ENCODE measurements at places on chromosomes 13 and 19.

DNA sequence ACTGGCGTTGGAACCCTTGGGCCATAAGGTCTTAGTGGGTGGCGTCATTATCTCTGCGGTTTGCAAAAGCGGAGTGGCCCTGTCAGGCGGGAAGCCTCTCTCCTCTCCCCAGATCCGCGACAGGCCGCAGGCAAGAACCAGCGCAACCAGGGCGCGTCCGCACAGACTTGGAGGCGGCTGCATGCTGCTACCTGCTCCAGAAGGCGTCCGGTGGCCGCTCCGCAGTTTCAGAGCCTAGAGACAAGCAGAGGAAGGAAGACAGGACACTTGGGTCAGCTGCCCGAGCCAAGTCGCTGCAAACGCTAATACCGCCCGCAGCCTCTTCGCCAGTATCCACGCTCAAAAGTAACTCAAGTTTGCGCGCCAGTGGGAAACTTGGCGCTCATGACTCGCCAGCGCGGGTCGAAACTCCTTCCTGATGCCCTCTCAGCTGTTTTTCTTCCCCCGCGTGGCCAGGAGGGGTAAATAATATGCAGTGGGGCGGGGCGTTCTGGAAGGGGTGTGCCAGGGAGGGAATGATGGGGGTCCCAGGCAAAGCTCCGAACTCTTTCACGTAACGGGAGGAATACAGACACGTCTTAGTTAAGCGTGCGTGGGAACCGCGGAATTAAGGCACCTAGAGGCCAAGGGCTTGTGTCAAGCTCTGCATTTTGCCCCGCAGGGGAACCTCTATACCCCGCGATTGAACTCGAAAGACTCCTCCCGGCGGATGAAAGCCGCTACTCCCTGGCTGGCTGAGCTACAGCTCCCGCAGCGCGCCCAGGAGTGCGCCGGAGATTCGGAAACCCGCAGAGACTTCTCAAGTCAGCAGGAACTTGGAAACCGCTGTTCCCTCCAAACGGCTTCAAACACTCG is at the start of gene EDNRB:
EDNRB (minus strand) TSS at position 441 of the 855 bp plus-strand sequence; CDS start at position 183, 258 bp downstream.
- DNase-seq: no peak

GRCh38 chr19:18610556-18611326 is 1.9 kb upstream of the TMEM59L start:
- no peak for DNase-seq

DNA sequence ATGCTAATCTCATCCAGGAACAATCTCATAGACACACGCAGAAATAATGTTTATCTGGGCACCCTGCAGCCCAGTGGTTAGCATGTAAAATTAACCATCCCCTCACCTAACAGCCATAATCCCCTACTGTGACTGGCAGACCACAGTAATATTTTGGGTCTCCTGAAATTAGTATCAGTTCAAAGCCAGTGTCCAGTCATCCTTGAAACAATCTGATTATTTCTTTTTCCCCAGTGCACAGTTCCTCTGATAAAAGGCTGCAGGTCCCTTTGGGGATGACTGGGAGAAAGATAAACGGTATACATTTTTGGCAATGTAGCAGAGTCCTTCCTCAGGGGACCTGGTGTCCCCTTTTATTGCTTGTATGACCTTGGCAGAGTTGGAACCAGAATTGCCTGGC is 50.4 kb upstream of the CYSLTR2 start:
- no peak for DNase-seq

GRCh38 chr19:17721111-17721628 is 1.9 kb downstream of the MAP1S start:
- DNase-seq: no peak

DNA sequence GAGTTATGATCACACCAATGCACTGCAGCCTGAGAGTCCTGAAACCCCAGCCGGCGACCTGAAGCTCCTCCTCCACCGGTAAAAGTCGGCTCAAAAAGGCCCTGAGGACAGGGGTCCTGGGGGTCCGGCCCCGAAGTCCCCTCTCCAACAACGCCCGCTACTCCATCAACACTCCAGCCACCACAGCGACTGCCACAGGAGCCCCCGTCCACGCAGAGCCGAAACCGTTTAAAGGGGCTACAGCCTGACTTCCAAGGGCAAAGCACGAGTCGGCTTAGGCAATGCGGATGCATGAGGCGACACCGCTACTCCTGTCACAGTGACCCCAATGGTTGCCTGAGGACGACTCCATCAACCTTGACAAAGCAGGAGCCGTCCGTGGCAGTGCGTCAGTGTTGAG is 22.9 kb upstream of the ZNF420 start:
- no peak for DNase-seq

GRCh38 chr13:45180713-45181601 is 19.9 kb downstream of the KCTD4 start:
- DNase-seq: no peak

- DNase-seq: peak; percentile 37
Measured at GRCh38 chr19:50565984-50566903, 2.0 kb downstream of the LRRC4B start.

DNA sequence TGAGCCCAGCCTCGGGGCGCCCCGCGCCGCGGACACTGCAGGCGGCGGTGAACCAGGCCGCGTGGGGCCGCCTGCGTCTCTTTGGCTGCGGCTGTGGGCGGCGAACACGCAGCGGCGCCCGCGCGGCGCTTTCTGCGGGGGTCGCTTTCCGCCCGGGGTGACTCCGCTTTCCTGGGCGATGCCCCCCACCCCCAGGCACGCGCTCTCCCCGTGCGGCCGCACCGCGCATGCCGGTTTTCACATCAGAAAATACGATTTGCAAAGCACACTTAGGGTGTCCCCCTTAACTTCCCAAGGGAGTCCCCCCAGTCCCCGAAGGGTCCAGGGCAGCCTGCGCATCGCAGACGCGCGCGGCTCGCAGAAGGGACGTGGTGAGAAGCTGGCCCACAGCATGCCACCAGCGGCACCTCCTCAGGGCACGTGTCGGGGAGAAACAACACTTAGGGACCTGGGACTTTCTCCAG is 5.3 kb downstream of the F7 start:
- no peak for DNase-seq

GRCh38 chr19:2962018-2962670 is 15.2 kb upstream of the TLE6 start:
- DNase-seq: peak; percentile 24

DNA sequence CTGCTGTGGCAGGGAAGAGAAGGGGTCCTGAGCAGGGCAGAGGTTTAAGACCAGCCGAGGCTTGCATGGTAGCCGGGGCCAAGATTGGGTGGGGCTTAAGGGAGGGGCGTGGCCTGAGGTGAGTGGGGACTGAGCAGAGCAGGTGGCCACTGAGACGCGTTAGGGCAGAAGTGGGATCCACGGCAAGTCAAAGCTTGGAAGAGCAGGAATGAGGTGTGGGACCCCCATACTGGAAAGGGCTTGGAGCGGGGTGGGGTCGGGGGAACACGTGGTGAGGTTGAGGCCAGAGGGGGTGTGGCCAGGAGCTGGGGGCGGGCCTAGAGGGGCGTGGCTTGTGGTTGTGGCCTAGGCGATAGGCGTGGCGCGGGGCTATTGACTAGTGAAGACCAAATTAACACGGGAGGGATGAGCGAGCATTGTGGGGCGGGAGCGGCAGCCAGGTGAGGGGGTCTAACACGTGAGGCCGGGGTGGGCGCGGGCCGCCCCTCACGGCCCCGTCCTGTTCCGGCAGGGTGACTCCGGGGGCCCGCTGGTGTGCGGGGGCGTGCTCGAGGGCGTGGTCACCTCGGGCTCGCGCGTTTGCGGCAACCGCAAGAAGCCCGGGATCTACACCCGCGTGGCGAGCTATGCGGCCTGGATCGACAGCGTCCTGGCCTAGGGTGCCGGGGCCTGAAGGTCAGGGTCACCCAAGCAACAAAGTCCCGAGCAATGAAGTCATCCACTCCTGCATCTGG is 3.3 kb downstream of the CFD start:
- DNase-seq: no peak

- no peak for DNase-seq
Measured at GRCh38 chr19:38281811-38282566, 17.6 kb downstream of the SPINT2 start.

GRCh38 chr19:42286349-42287016 is 15.4 kb upstream of the PRR19 start:
- no peak for DNase-seq

GRCh38 chr13:49760558-49760957 is 31.9 kb downstream of the KPNA3 start:
- no peak for DNase-seq

GRCh38 chr19:58252102-58252685 is 23.5 kb downstream of the ZNF544 start:
- DNase-seq: no peak

DNA sequence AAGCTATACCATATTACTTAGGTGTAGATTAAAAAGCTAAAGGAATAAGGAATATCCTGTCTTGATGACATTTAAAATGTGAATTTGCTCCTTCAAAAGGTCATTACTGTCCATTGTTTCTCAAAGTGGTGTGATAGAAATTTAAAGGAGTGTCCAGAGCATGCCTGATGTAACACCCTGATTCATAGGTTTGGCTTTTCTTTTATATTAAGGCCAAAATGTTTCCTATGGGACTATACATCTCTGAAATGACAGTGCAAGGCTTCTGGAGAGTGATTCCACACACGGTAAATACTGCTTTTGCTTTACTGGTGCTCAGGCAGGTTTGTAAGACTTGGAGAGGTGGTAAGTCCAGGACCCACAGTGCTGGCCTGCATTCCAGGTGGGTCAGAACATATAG is 289.9 kb downstream of the RFC3 start:
- DNase-seq: no peak

DNA sequence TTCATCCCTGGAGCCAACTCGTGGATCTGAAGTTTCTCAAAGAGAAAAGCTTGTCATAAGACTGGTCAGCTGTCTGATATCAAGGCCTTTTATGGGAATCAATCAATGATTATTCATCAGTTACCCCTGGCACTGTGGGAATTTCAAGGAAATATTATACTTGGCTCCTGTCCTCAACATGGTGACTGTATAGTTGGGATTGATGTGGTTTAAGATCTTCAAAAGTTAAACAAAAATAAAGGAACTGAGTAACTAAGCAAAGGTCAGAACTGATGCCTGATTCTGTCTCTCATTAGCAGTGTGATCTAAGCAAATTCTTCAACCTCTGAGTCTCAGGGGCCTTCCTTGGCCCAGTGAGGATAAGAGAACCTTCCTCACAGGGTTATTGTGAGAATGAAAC is 22.2 kb upstream of the SERPINE3 start:
- DNase-seq: no peak

DNA sequence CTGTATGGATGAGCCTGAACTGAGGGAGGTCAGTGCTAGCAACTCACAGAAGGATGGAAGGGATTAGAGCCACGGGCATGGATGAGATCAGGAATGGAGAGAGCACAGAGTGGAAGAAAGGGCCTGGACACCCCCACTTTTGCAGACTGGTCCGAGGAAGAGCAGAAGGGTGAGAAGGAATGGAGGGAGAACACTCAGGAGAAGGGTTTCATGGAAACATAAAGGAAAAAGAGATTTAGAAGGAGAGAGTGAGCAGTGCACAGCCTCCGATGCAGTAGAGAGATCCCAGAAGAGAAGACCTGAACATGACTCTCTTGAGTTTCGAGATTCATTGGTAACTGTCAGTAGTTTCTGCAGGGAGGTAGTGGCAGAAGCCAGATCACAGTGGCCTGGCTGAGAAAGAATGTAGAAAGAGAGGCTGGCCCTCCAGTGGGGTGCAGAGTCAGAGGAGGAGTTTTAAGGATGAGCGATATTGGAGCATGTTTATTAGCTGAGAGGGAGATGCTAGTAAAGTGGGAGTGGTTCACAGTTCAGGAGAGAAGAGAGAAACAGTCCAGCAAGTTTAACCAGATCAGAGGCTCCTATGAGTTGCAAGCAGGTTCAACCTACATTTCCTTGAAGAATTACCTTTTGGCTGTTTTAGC is 108.9 kb downstream of the ZAR1L start:
- no peak for DNase-seq

GRCh38 chr13:112246731-112247470 is 129.3 kb upstream of the SPACA7 start:
- DNase-seq: no peak

- DNase-seq: no peak
Measured at GRCh38 chr13:35769812-35770211, 293.3 kb upstream of the MAB21L1 start.

DNA sequence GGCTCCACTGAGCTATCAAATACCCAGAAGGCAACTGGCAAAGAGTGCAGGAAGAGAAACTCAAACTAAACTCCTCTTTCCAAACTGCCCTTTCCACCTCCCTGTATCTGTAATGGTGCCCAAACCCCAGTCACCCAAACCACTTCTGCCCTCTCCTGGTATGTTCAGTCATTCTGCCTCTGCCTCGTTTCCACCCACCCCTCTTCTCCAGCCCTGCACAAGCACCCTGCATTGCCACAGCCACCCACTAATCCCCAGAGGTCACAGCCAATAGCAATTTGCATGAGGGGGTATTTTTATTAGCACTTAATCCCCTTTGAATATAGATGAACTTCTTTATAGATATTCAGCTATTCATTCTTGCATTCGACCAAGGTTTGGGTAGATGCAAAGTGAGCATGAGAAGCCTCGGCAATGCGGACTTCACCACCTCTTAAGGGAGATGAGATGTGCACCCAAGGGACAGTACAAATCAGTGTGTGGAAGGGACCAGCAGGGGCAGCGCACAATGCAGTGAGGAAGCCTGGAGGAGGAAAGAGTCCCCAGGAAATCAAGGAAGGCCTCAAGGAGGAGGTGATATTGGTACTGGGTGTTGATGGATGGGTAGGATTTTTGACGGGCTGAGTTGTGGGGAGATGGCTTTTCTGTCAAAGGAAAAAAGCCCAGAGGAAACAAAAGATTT is 12.4 kb downstream of the TMEM272 start:
- no peak for DNase-seq

Measured in hippocampal formation (tissue), 2 donors.